ENCODE measurements at places on chromosomes 2 and 18. TPM values are rescaled to one million over a fixed set of nuclear protein-coding genes. Genes with fewer than 3 reads are reported as not detected.

Gene CPO
- 0.73 TPM for total RNA-seq

DNA sequence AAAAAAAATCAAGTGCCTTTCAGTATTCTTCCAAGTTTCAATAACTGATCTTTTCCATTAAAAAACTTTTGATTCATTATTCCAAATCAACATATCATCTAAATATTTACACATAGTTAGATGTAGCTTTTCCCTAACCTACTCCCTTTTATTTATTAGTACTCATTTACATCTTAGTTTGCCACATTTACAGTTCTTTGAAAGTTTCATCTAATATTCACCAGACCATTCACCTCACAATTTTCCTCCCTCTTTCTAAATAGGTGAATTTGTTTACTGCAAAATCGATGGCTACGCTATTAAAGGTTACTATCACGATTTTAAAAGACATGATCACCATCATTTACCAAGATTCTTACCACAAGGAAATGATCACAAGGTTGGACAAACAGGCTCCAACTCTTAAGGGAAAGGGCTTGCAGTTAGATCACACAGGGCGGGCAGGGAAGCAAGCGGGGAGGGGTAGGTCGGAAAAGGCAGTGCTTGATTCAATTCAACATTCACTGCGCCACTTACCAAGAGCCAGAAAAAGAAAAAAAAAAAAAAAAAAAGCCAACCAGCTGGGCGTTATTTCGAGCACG is 654 bp upstream of the MARCHF7 start:
- no peak for DNase-seq

DNA sequence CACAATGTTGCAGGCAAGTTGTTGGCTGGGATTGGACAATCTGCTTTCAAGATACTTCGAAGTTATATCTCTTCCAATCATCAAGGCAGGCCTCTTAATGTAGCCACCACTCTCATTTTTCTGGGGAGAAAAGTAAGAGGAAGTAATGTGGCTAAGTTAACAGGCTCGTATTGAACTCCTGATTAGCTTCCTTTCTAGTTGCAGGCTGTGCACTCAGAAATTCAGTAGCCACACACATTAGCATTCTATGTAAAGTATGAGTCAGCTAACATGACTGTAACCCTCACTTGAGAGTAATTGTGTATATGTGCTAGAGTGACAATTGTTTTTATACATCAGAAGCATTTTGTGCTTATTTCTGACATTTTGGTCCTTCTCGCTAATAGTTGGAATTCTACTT is 3.3 kb downstream of the TWSG1 start:
- no peak for DNase-seq

GRCh38 chr2:118050974-118051373 is 37.1 kb upstream of the CCDC93 start:
- DNase-seq, result no peak

DNA sequence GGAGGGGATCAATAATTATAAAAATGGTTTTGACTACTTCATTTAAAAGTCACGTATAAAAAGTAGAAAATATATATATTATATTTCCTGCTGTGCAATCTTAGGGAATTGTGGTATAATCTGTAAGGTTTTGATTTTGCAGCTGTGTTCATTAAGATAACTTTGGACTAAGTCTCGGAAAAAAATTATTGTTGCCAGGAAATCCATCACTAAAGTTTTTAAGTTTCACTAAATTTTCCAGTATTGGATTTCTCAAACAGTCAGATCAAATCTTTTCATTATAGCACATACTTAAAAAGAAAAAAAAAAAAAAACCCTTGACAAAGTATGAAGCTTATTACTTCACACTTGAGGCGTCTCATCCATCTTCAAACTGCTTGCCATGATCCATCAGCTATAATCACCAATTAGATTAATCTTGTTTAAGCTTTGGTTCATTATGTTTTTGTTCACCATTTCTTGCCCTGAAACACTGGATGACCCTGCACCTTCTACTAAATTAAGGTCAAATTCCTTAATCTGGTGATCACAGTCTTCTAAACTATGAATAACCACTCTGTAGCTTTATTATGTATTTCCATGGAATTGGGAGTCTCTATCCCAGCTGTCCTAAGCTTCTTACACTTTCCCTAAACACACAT is 326.6 kb upstream of the COL3A1 start:
- no peak for DNase-seq

DNA sequence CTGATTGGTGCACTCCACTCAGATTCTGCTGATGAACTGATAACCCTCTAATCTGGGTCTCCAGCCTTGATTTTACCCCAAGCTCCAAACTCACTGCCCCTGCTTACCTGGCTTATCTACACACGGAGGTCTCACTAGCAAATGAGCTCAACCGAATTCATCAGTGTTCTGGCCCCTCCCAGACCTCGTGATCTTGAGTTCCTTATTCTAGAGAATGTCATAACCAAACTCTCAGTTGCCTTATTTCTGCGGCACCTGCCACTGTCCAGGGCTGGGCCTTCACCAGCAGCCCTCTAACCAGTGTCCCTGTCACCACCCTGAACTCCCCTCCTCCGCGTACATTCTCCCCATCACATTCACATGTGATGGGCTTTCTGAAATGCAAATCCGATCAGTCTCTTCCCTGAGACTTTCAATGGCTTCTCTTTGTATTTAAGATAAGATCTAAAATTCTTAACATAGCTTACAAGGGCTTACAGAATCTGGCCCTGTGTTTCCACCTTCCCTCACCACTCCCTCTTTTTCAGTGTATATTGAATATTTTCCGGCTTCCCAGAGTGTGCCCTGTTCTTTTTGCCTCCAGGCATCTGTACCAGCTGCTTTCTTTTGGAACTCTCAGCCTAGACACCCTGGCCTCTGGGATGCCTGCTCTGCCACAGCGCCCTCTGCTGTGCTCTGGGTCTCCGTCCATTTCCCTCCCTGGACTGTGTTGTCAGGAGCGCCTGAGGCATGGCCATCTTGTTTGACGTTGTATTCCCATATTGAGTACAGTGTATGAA is 31.1 kb downstream of the NAB1 start:
- DNase-seq, result peak; percentile 74

DNA sequence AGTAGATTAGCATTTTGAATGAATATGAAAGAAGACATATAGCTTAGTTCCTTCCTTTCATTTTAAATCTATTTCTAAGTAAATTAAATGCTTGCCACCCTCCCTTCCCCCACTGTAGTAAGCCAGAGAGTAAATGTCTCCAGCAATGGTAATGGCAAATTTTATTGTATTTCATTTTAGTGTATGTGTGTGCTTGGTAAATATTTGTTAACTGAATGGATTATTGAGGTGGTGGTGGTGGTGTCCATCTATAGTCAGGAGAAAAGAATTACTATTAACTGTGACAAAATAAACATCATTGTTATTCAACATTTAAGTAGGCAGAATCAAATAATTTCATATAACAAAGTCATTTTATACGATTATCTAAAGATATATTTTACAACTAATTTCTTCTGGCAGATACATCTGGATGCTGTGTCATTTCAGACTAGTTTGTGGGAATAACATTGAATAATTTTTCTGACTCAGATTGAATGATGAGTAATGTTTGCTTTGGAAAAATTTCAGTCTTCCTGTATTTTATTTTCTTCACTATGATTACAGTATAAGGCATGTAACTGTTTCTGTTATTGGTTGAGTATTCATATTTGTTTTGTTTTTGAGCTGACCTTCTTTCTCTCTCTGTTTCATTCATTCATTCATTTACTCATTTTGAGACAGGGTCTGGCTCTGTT is 18.3 kb downstream of the ASXL3 start:
- no peak for DNase-seq

- DNase-seq, result no peak
Measured at GRCh38 chr18:9828506-9829396, 57.0 kb upstream of the TXNDC2 start.

DNA sequence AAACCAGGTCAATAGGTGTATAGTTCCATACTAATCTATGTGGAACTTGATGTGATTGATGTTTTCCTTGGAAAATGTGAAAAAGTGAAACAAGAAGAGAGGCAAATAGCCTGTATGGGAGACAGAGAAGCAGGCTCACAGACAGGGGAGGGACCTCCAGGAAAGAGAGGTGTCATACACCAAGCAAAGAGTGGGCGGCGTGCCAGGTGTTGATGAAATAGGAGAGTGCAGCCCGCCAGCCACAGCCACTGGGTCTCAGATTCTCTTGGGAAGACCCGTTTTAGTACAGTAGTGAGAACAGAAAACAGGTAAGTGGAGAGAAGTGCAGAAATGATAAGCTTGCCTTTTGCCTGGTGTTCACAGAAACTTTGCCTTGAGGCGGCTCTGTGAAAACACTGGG is 301.9 kb downstream of the ZNF407 start:
- peak; percentile 74 for DNase-seq

DNA sequence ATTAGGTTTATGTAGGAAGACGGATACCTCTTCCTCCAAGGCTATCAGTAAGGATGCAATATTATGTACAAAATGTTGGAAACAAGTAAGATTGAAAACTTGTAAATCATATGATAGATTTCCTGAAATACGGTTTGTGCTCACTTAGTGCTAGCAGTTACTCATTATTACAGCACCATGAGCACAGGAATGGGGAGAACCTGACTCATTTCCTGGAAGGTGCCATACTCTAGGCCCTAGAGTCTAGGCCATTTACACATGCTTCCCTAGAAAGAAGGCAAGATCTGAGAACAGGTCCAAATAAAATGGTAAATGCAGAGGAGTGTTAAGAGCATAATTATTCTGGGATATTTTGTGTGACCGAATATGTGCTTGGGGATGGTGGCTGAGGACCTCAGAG is 467.7 kb upstream of the CELF4 start:
- DNase-seq, result no peak

Data from Right ventricle myocardium inferior (tissue), 1 donor.